ENCODE measurements at places on chromosomes 1 and 21.
A peak's percentile ranks its signal among the peaks of the same experiment; 100 is the strongest.

GRCh38 chr1:201944639-201945038 lies 1.7 kb downstream of the LMOD1 start:
- DNase-seq: no peak

GRCh38 chr1:224457782-224458144 lies 23.2 kb upstream of the WDR26 start:
- DNase-seq: no peak

- no peak for DNase-seq
Measured at GRCh38 chr21:42841156-42841915, 38.0 kb downstream of the WDR4 start.

- DNase-seq: no peak
Measured at GRCh38 chr1:108852221-108852975, 4.5 kb downstream of the AKNAD1 start.

DNA sequence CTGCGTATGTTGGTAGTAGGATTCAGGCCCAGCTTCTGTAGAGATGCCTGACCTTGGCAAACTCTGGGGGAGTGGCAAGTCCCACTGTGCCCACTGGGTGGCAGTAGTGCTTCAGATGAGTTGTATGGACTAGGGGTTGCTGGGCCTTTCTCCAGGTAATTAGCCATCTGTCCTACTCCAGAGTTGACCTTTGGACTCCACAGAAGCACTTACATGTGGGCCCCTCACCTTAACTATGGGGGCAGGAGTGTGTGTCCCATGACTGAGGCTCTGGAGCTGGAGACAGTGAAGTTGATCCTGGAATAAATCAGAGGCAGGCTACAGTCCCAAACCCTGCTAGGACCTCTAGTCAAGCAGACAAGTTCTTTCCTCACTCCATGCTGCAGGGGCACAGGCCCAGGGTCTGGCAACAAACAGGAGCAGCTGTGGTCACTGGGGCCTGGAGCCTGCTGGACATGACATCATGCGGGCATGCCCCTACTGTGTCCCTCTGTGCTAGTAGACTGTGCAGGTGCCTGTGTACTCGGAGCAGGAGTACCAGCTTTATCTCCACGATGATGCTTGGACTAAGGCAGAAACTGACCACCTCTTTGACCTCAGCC lies 4.6 kb downstream of the DMAP1 start:
- DNase-seq: peak; percentile 58

- DNase-seq: no peak
Measured at GRCh38 chr1:23911921-23912320, 1.2 kb downstream of the CNR2 start.

DNA sequence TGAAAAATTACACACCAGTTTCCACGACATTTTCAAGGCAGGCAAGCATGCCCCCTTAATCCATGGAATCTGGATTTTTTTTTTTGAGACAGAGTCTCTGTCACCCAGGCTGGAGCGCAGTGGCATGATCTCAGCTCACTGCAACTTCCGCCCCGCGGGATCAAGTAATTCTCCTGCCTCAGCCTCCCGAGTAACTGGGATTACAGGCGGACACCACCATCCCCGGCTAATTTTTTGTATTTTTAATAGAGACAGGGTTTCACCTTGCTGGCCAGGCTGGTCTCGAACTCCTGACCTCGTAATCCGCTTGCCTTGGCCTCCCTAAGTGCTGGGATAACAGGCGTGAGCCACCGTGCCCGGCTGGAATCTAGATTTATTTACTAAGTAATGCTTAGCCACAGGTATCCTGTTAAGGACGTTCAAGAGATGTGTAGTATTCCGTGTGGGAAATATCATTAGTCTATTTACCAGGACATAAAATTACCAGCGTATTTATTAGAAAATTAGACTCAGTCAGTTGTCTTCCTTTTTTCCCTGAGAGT lies 2.5 kb downstream of the IFI44 start:
- DNase-seq: no peak

DNA sequence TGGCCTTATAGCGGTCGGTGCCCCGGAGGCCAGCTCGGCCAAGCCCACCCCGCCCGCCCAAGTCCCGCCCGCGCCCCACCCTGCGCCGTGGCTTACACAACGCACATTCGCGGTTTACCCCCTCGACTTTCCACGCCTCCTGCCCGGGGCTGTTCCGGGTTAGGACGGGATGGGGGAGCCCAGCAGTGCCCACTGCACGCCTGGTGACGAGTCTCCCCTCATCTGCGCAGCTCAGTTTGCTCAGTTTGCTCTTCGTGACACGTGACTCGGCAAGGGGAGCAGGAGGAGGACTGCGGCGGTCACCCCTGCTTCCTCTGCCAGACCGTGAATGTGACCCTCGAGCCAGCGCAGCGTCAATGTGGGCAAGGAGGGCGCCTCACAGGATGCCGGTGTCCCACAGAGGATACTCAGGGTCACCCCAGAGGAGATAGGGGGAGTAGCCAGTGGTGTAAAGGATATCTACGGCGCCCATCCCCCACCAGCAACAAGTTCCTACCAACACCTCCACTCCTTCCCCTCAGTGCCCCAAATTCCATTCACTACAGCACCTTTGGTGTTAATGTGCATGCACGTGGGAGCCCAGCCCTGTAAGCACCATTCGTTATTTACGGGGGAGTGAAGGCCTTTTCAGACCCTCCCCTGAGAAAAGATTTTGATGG lies 350 bp upstream of the S100A6 start:
- DNase-seq: no peak

GRCh38 chr1:42170779-42171621 lies 6.5 kb upstream of the GUCA2A start:
- peak; percentile 23 for DNase-seq

DNA sequence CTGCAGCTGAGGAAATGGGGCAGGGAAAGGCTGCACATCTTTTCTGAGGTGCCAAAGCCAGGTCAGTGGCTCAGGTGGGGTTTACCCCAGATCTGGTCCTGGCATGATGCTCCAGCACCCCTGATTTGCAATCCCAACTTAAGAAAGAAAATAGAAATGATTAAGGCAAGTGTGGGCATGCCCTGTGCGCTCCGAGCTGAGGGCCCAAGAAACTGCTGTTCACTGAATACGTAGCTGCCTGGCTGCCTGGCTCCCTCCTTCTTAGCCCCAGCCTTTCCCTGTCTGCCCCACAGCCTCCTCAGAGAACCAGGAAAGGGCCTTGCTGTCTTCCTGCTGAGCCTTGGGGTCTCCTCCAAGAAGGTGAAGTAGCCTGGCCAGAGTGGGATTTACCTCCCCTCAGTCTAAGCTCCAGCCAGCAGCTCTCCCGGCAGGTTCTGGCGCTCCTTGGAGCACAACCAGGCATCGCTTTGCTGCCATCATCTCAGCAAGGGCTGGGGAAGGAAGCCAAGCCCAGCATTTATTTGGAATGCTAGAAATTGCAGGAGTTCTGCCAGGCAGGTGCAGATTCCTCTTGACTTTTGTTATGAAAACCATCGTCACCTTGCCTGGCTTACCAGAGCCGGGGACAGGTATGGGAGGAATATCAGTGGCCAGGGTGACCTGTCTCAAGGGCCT lies 51.3 kb upstream of the SELENON start:
- no peak for DNase-seq

DNA sequence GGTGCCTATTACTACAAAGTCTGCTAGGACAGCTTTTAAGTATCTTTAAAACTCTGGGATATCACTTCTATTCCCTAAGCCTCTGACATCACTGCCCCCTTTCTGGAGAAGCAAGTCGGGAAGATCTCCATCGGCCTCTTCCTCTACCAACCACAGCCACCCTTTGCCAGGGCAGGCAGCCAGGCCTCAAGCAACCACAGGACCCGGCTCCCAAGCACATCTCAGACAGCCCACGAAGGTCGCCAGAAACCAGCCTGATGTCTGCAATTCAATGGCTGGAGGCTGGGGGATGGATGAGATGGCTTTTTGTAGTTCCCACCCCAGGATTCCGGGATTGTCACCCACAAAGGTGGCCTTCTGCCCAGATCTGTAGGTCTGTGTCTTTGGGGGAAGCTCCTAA lies 70.7 kb downstream of the LGR6 start:
- no peak for DNase-seq

GRCh38 chr1:201783058-201783457 lies 45.9 kb upstream of the IPO9 start:
- DNase-seq: no peak

- no peak for DNase-seq
Measured at GRCh38 chr1:29868944-29869343, 632.6 kb downstream of the PTPRU start.

DNA sequence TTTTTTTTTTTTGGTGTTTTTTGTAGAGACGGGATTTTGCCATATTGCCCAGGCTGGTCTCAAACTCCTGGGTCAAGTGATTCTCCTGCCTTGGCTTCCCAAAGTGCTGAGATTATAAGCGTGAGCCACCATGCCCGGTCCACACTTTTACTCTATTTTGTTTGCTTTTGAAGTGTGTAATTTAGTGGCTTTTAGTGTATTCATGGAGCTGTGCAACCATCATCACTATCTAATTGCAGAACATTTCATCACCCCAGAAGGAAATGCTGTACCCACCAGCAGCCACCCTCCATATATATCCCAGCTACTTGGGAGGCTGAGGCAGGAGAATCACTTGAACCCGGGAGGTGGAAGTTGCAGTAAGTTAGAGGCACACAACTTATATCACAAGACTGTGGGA lies 136.9 kb upstream of the ERRFI1 start:
- no peak for DNase-seq

DNA sequence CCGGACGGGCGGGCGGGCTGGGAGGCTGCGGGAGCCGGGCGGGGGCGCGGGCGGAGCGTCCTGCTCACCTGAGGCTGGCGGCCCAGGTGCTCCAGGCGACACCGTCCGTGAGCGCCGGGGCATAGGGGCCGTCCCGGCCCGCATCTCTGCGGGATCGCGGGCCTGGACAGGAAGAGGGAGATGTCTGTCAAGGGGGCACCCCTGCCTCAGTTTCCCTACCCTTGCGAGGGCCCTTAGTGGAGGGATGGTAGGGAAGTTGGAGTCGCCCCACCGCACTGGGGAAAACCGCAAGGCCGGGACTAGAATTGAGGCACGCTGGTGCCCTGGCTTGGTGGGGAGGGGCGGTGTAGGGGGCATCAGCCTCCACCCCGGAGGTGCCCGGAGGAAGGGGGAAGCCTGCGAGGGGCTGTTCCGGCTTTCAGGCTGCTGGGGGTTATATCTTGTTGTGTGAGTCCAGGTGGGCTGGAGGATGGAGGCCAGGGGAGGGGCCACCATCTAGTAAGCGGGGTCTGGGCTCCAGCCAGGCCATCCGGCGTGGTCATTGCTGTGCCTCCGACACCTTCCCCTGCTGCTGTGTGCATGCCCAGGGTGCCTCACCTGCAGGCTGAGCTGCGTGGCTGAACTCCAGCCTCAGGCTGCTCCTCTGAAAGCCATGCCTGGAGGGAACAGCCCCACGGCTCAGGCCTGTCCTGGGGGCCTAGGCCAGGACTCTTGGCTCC lies 580 bp downstream of the VWA1 start:
- no peak for DNase-seq

DNA sequence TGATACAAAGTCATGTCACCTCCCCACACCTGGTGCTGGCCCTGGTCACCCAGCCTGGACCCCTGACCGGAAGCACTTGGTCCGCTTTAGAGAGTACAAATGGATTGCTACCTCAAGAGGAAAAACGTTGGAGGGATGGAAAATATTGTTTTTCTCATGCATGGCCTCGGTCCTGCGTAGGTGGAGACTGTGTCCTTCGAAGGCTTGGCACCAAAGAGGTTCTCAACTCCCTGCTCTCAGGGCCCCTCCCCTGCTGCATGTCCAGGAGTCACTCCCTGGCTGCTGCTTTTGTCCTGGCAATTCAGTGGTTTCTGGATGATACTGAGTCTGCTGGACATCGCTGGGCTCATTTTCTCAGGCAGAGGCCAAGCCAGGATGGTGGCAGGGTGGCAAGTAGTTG lies 529.8 kb downstream of the KIF26B start:
- no peak for DNase-seq

DNA sequence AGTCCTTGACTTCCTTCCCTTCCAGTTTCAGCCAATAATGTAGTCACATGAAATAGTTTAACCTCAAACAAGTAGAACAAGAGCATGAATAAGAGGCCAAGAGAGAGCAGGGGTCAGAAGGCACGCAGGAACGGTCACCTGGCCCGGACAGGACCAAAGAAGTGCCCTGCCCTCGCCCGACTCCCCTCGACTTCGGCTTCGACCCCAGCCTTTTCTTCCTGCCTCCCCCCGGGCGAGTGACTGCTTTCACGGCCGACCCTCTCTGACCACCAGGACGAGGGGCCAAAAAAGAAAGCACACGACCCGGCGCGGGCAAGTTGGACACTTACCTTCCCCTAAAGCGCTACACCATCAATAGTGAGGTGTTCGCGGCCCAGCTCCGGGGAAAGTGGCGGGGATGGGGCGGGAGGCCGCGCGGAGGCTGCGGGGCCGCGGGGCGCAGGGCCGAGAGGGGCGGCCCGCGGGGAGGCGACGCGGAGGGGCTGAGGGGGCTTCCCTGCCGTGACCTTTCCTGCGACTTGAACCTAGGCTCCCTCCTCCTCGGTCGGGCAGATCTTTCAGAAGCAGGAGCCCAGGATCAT lies 519 bp downstream of the RERE start:
- no peak for DNase-seq

- DNase-seq: no peak
Measured at GRCh38 chr1:228013935-228014930, 7.4 kb downstream of the WNT3A start.

DNA sequence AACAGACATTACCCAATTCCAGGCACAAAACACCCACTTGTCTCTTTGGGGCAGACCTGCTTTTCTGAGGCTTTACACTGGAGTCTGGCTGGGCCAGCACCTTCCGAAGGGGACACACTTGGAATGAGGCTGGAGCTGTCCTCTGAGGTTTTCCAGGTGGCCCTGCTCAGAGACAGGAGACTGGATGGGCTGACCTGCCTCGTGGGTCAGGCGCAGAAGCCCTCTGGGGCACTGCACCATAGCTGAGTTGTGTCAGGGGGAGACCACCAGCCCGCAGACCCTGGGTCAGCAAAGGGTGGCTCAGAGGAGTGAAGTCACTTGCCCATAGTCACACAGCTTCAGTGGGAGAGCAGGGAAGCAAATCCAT lies 1.8 kb downstream of the SH2D5 start:
- DNase-seq: no peak

GRCh38 chr1:168972225-168972624 lies 134.3 kb upstream of the ATP1B1 start:
- DNase-seq: no peak

- DNase-seq: no peak
Measured at GRCh38 chr1:208668991-208669390, 424.8 kb upstream of the PLXNA2 start.

GRCh38 chr1:117826119-117826518 lies 103.3 kb downstream of the GDAP2 start:
- DNase-seq: no peak

DNA sequence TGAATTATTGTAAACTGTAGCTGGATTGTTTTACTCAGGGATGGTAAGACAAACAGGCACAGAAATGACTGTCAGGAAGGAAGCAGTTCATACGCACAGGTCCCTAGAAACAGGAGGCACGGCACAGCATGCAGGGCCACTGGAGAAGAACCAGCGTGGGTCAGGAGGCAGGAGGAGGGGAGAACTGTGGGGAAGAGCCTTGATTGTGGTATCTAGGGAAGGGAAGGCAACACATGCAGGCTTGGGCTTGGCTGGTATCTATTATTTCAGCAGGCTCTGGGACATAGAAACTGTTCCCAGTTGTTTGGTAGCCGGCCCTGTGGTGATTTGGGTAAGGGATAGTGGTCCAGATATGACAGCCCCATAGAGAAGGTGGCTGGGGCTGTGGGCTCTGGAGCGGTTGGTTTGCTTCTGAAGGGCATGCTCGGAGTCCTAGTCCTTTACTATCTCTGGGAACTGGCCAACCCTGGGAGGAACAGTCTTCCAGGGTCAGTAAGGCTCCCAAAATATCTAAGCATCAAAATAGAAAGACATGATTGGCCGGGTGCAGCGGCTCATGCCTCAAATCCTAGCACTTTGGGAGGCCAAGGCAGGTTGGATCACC lies 43.1 kb upstream of the CCSAP start:
- DNase-seq: no peak

- peak; percentile 48 for DNase-seq
Measured at GRCh38 chr1:162847839-162848453, 13.0 kb downstream of the CCDC190 start.

Measured in NCI-H1694 (cell line).